ENCODE measurements at places on chromosomes 6 and 20.
A peak's percentile ranks its signal among the peaks of the same experiment; 100 is the strongest.

DNA sequence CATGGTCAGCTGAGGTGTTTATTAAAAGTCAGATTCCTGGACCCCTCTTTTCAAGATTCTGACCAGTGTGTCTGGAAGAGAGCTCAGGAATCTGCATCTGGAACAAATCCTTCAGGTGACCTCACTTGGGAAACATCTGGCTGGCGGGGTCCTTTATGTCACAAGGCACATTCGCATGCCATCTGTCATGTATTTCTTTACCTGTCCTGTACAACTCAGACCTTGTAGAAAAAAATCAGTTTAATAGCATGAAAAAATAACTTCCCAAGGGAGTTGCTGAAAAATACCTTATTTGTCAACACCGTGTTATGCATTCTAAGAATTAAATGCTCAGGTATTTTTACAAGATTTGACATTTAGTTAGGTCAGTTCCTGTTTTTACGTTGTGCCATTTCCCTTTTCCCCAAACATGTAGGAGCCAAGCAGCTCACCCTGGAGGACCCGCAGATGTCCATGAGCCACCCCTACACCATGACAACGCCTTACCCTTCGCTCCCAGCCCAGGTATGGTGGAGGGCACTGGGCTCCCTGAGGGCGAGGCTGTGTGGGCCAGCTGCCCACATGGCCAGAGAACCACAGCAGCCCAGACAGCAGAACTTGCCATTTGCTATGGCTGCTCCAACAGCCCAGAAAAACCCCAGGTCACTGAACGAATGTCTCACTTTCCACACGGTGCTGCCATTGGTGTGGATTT is 4.0 kb downstream of the IRF4 start:
- DNase-seq, result no peak

- DNase-seq, result no peak
Measured at GRCh38 chr6:27288136-27289044, 23.7 kb downstream of the POM121L2 start.

DNA sequence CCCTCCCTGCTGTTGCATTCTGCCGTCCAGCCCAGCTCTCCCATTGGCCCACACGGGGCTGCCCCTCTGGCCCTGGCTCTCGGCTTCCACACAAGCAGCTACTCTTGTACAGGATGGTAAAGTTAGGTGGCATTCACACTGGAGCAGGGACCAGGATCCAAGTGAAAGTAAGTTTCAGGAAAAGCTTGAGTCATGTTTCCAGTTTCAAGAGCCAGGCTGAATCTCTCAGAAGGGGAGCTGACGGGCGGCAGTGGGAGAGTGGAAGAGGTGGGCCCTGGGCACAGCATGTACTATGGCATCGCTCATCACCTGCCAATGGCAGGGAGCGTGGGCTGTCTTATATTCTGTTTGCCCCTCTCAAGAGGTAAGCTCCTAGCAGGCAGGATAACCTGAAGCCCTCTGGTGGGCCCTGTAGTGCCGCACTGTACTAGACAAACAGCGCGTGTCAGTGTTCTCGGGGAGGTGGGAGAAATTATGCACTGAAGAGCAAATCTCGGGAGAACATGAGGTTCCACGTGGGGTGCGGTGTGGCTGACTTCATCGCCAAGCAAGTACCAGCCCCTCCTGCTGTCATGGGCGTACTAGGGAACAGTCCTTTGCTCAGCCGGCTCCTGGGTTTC is 241.5 kb downstream of the NRN1 start:
- no peak for DNase-seq

DNA sequence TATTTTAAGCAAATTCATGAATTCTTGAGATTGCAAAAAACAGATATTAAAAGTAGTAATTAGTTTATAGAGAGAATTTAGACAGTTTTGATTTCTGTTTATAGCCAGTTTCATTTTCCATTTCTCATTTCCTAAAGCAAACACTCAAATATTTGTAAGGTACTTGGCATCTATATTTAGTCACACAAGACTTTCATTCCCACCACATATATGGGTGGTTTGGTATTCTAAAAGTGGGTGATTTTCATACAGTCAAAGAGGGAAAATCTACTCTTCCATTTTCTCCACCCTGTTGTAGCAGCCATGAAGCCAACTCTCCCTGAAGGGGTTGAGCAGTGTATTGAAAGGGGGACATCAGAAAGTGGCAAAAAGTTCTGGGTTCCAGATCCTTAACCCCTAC is 181.1 kb upstream of the SUPT3H start:
- DNase-seq, result peak; percentile 12

GRCh38 chr20:29762620-29763019 is 1494.8 kb upstream of the DEFB115 start:
- DNase-seq, result no peak

- DNase-seq, result no peak
Measured at GRCh38 chr20:30815577-30816181, 441.8 kb upstream of the DEFB115 start.
